Activated T-helper 17 cell treated with anti-CD3 and anti-CD28 coated beads, Interleukin-2, amount 50 U/mL, for 72 hours (primary cell): ENCODE measurements at places on chromosomes 2 and 18. TPM values are rescaled to one million over a fixed set of nuclear protein-coding genes. Genes with fewer than 3 reads are reported as not detected.

TXNL4A gene
- 115 TPM for total RNA-seq

CYP1B1 gene
- 25.5 TPM for total RNA-seq

EN1 gene
- not detected for total RNA-seq

VWA3B gene
- total RNA-seq: not detected

CFC1 gene
- total RNA-seq: not detected

ARHGAP28 gene
- not detected for total RNA-seq

HOXD9 gene
- total RNA-seq: not detected

ANKRD29 gene
- total RNA-seq: not detected

CCDC85A gene
- total RNA-seq: not detected

DNA sequence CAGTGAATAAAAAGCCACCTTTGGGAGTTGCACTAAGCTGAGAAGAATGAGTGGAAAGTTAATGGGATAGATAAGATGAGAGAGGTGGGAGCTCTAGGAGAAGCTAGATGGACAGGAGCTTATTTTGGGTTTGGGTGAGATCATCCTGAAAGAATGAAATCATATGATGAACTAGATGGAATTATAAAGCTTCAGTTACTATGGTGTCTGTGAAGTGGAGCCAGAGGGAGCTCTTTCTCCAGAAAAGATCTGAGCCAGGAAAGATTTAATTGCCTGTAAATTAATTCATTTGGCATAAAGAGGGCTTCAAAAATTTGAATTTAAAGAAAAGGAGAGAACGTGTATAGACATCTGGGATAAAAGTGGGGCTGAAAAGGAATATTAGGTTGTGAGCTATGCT is 10.3 kb downstream of the DNAH6 start:
- ATAC-seq: no peak
- peaks cover 6% of the 10 kb centered on the region for H3K4me1 ChIP-seq
- H3K27me3 ChIP-seq: no peaks in the 10 kb centered on the region
- H3K4me3 ChIP-seq: no peak overlapping the region
- H3K36me3 ChIP-seq: no peaks in the 10 kb centered on the region
- peak overlapping the region; percentile 61 for H3K27ac ChIP-seq

GRCh38 chr2:217887841-217888701 is 114.7 kb downstream of the TNS1 start:
- H3K27ac ChIP-seq: no peak overlapping the region
- peaks cover 21% of the 10 kb centered on the region for H3K27me3 ChIP-seq
- no peak overlapping the region for H3K4me3 ChIP-seq
- H3K4me1 ChIP-seq: peaks cover 4% of the 10 kb centered on the region
- no peak for ATAC-seq

DNA sequence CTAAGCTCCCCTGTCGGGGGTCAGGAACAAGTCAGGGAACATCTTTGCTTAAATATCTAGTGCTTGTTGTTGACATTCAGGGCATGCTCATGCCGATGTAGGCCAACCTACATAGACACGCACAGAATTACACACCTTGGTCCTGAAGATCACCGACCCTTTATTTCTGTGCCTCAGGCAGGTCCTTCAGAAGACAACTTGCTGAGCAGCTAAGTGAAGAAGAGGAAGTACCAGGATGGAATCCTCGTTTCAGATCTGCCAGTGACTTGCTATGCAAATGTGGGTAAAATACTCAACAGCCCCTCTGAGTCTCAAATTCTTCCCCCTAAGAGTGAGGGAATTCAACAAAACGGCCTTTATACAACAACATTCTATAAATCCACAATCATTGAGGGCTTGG is 494.7 kb downstream of the BCL11A start:
- no peak for ATAC-seq
- no peak overlapping the region for H3K4me3 ChIP-seq
- H3K27ac ChIP-seq: no peak overlapping the region

- peak overlapping the region; percentile 22 for H3K27ac ChIP-seq
- ATAC-seq: no peak
- no peak overlapping the region for H3K4me3 ChIP-seq
- H3K36me3 ChIP-seq: peaks cover 7% of the 10 kb centered on the region
Observed at GRCh38 chr2:70009762-70010575, 48.5 kb upstream of the ASPRV1 start.

GRCh38 chr2:45237128-45237527 is 227.9 kb upstream of the SIX2 start:
- peaks cover 31% of the 10 kb centered on the region for H3K27me3 ChIP-seq
- H3K36me3 ChIP-seq: no peaks in the 10 kb centered on the region
- H3K4me3 ChIP-seq: no peak overlapping the region
- H3K27ac ChIP-seq: no peak overlapping the region

DNA sequence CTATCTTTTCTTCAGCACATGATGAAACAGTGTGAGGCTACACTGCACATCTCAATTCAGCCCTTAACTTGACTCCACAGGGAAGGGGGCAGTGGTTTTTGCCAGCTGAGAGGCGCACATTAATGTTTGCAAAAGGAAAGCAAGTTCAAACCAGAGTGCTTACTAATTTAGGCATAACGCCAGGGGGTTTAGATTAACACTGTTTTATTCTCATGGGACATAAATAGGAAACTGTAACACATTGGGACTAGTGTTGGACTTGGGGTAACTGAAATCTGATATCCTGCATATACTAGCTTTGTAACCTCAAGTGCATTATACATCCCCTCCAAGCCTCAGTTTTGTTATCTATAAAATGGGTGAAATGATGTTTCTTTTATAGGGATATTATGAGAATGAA is 821.2 kb upstream of the ID2 start:
- H3K4me3 ChIP-seq: no peak overlapping the region
- ATAC-seq: no peak
- H3K4me1 ChIP-seq: no peaks in the 10 kb centered on the region
- peaks cover 3% of the 10 kb centered on the region for H3K27me3 ChIP-seq
- H3K36me3 ChIP-seq: no peaks in the 10 kb centered on the region
- H3K27ac ChIP-seq: no peak overlapping the region

GRCh38 chr2:28991460-28991859 is 10.4 kb downstream of the TOGARAM2 start:
- no peak overlapping the region for H3K27ac ChIP-seq
- no peaks in the 10 kb centered on the region for H3K27me3 ChIP-seq
- no peaks in the 10 kb centered on the region for H3K4me1 ChIP-seq
- ATAC-seq: no peak
- no peak overlapping the region for H3K4me3 ChIP-seq

DNA sequence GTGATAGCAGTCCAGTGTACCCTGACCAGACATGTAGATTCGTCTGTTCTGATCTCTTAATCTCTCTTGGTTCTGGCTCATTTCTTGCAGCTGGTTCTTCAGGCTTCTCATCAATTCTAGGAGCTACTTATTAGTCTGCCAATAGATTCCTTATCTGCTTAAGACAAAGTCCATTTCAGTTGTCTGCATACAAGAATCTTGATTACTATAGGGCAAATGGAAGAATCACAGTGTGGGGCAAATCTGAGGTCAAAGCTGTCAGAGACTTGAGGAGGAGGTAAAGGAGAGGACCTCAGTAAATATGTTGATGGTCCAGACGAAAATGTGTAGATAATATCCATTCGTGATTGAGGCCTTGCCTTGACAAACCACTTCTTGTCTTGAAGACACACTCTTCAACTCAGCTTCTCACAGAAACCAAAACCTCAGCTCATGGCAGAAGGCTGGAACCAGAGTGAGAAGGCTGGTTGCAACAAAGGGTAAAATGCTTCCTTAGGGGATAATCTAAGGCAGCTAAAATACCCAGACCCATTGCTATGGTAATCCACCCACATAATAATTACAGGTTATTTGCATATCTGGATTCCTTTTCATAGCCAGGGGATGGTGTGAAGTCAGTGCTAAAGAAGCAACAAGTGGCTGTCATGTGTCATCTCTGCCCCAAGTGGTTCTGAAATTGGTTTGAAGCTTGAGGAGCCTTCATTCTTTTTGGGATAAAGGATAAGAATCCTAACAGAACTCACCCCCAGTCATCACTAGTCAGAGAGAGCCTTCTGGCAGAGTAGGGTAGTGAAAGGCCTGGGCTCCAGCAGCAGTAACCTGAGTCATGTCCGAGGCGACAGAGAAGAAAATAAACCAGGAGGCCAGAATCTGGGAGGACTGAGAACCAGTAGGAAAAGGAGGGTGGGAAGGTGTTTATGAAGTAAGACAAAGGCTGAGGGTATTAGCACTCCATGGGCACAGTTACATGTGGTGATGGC is 29.2 kb upstream of the PELI1 start:
- no peak overlapping the region for H3K27ac ChIP-seq
- no peak overlapping the region for H3K4me3 ChIP-seq
- ATAC-seq: no peak
- no peaks in the 10 kb centered on the region for H3K36me3 ChIP-seq
- H3K4me1 ChIP-seq: no peaks in the 10 kb centered on the region
- no peaks in the 10 kb centered on the region for H3K27me3 ChIP-seq

DNA sequence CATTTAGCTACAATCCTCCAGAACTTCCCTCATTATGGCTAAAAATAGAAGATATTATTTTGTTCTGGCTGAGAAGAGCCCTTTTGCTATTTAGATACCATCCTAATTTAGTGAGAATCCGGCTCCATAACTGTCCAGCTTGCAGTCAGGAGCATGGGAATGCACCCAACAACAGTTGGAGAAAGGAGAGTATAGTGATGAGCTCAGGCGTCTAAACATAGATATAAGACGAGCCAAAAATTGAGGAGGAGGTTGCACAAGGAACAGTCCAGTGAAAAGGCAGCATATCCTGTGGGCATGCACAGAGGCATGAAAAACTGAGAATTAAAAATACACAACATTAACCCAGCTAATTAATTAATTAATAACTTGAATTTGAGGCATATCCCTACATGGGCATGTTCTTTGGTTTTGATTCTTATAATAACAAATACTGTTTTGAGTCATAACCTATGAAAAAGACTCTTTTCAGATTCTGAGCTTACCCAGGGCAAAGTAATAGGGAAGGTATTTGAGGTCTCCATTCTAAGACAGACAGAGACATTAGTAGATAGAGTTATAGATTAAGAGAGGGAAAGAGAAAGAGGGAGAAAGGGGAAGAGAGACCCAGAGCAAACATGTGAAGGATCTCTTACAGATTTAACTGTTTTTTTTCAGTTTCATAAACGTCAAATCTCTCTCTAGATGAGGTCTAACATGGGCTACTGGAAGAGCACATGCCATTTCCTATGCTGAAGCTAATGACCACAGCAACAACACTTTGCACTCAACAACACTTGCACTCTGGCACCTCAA is 311.2 kb downstream of the OSR1 start:
- ATAC-seq: no peak
- no peak overlapping the region for H3K27ac ChIP-seq
- H3K4me1 ChIP-seq: no peaks in the 10 kb centered on the region
- no peaks in the 10 kb centered on the region for H3K27me3 ChIP-seq

DNA sequence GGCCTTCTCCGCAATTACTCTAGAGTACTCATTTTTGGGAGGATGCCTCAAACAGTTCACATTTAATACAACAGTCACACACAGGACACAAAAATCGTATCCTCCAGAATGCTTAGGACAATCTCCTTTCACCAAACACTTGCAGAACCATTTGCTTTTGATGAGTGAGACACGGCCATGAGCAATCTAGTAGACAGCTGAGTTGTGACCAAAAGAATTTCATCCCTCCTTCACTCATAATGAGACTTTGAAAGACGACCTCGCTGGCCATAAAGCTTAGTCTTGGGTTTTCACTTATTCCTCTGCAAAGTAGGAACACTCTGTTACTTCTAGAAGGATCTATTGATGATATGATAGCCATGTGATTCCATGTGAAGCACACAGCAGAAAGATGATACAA is 87.5 kb upstream of the SLC35G4 start:
- H3K36me3 ChIP-seq: no peaks in the 10 kb centered on the region
- H3K4me1 ChIP-seq: no peaks in the 10 kb centered on the region
- H3K27me3 ChIP-seq: peaks cover 7% of the 10 kb centered on the region
- no peak overlapping the region for H3K4me3 ChIP-seq
- no peak overlapping the region for H3K27ac ChIP-seq
- no peak for ATAC-seq

- H3K36me3 ChIP-seq: no peaks in the 10 kb centered on the region
- H3K27ac ChIP-seq: no peak overlapping the region
- peaks cover 12% of the 10 kb centered on the region for H3K27me3 ChIP-seq
- no peaks in the 10 kb centered on the region for H3K4me1 ChIP-seq
- H3K4me3 ChIP-seq: no peak overlapping the region
Observed at GRCh38 chr2:2507417-2507997, 176.4 kb upstream of the MYT1L start.

- H3K27ac ChIP-seq: no peak overlapping the region
- H3K36me3 ChIP-seq: no peaks in the 10 kb centered on the region
- H3K4me1 ChIP-seq: no peaks in the 10 kb centered on the region
- ATAC-seq: no peak
- no peaks in the 10 kb centered on the region for H3K27me3 ChIP-seq
Observed at GRCh38 chr2:100887713-100888495, 68.0 kb downstream of the NPAS2 start.

DNA sequence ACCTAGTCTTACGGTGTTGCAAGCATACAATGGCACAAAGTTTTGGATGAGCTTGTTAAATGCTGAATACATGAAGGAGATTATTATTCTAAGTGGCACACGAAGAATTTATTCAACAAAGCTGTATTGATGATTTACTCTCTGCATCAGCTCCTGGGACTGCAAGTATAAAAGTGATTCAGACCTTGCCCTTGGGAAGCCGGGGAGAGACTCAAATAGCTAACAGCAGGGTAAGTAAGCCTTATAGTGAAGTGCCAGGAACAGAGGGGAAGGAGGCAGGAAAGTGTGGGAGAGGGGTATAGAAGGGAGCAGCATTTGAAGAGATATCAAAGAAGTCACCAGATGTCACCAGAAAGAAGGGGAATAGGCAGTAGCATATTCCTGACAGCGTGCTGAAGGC is 115.4 kb downstream of the MCFD2 start:
- no peaks in the 10 kb centered on the region for H3K36me3 ChIP-seq
- H3K4me3 ChIP-seq: no peak overlapping the region
- no peaks in the 10 kb centered on the region for H3K4me1 ChIP-seq
- H3K27ac ChIP-seq: no peak overlapping the region

- peaks cover 100% of the 10 kb centered on the region for H3K36me3 ChIP-seq
- peak overlapping the region; percentile 94 for H3K4me3 ChIP-seq
- peak; percentile 39 for ATAC-seq
- H3K27ac ChIP-seq: peak overlapping the region; percentile 90
- H3K4me1 ChIP-seq: peaks cover 30% of the 10 kb centered on the region
- H3K27me3 ChIP-seq: no peaks in the 10 kb centered on the region
Observed at GRCh38 chr2:196159221-196159892, 12.0 kb downstream of the STK17B start.

DNA sequence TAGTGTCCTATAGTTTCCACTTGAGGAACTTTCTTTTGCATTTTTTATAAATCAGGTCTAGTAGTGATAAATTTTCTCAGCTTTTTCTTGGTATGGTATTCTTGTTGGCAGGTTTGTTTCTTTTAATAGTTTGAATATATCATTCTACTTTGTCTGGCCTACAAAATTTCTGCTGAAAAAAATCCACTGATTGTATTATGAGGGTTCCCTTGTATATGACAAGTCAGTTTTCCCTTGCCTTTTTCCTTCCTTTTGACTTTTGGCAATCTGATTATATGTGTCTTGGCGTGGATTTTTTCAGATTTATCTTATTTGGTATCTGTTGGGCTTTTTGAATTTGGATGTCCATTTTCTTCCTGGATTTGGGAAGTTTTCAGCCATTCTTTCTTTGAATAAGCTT is 41.9 kb downstream of the MOCOS start:
- peaks cover 8% of the 10 kb centered on the region for H3K27me3 ChIP-seq
- H3K4me3 ChIP-seq: no peak overlapping the region
- H3K4me1 ChIP-seq: no peaks in the 10 kb centered on the region
- no peak overlapping the region for H3K27ac ChIP-seq
- ATAC-seq: no peak
